ENCODE measurements at places on chromosomes 11 and 22.

DNA sequence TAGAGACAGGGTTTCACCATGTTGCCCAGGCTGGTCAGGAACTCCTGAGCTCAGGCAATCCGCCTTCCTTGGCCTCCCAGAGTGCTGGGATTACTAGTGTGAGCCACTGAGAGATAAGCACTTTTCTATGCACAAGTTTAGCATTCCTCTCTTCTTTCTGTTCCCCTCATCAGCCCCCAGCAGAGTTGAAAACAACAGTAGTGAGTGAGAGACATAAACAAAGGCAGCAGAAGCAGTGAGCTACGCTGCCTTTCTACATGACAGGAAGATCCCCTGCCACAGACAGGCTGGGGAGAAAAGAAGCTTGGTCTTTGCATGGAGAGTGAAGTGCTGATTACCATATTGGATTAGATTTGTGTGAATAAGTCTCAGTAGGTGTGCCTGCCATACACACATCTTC lies 392.0 kb upstream of the KIRREL3 start:
- no peak for DNase-seq

DNA sequence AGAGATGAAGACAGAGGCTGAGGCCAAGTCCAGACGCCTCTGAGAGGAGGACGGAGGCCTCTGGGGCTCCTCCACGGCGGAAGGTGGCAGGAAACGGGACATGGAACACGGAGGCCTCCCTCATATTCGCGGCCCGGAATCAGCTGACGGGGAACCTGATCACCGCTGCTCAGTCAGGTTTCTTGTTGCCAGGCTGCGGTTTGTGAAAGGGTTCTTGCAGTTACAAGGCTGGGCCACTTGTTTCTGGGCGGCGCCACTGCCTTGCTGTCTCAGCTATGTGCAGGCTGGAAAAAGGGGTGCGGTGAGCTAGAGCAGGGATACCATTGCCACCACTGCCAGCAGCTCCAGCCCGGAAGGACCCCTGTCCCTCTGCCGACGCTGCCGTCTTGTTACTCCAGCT lies 10.0 kb upstream of the MMP1 start:
- no peak for DNase-seq

- DNase-seq = no peak
Observed at GRCh38 chr11:70348608-70349007, 49.7 kb upstream of the CTTN start.

DNA sequence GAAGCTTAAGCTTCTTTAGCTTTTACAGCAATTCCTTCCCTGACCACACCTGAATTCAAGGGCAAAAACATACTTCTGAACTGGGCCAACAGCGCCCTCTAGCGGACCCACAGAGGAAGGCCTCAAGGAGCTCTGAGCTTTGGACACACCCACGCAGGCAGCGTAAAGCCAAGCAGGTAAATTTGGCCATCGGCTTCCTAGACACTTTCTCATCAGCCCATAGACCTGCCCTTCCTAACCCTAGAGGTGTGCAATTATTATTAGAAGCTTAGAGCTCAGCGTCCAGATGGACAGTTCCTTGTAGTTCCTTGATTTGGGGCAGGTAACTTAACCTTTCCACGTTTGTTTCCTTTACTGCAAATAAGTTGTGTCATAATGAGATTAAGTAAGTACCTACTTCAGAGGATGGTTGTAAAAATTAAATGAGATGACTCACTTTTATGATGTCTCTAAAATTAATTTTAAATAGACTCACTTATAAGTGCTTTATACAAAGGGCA lies 25.7 kb upstream of the HMGXB4 start:
- peak; percentile 41 for DNase-seq

- DNase-seq = no peak
Observed at GRCh38 chr11:127559978-127560377, 559.4 kb upstream of the KIRREL3 start.

GRCh38 chr22:19750507-19751490 lies 9.8 kb upstream of the TBX1 start:
- no peak for DNase-seq

- no peak for DNase-seq
Observed at GRCh38 chr11:129386795-129387397, 11.2 kb downstream of the BARX2 start.

DNA sequence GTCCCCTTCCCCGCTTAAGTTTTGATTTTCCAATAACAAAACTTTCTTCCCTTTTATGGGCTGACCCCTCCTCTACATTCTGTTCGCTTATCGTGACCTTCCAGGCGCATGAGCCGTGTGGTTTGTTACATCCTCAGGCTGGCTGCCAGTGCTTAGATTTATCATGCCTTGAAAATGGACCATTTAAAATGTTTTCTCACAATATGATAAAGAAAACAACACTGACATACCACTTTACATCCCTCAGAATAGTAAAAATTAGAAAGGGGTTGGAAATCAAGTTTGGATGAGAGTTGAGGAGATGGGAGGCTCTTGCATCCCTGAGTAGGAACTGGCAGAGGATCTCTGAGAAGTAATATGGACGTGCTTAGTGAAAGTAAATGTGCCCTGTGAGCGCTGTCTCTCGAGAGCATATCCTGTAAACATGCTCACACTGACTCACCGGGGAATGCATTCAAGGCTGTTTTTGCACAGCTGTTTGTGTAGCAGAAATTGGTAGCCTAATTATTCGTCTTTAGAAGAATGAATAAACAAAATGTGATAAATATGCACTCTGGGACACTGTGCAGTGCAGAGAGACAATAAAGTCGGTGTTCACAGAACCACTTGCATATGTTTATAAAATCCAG lies 17.1 kb upstream of the TOLLIP start:
- no peak for DNase-seq

GRCh38 chr22:30430933-30431332 lies 5.4 kb downstream of the MTFP1 start:
- no peak for DNase-seq

- no peak for DNase-seq
Observed at GRCh38 chr11:121024989-121025388, 1.1 kb downstream of the TBCEL start.

GRCh38 chr11:1819074-1819473 lies 15.7 kb upstream of the SYT8 start:
- DNase-seq = no peak

DNA sequence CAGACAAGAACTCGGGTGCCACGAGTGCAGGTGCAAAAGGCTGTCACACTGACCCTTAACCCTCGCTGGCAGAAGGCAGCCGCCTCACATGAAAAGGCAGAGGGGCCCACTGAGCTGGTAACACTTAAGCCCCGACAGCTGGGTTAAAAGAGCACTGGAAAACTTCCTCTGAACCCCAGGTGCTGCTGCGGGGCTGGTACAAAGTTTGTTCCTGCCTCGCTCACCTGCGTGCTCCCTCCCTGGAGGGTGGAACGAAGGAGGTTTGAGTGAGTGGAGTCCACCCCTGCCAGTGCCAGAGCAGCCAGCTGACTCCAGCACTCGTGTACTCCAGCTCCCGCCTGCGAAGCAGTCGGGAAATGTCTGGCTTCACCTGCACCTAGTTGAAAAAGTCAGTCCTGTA lies 12.6 kb downstream of the SULT4A1 start:
- DNase-seq = no peak

- DNase-seq = no peak
Observed at GRCh38 chr11:62012451-62012831, 45.0 kb upstream of the FTH1 start.

- no peak for DNase-seq
Observed at GRCh38 chr11:124481365-124482323, 36.1 kb upstream of the OR8B8 start.

GRCh38 chr22:27122574-27122973 lies 465.2 kb downstream of the MIAT start:
- DNase-seq = no peak

- DNase-seq = no peak
Observed at GRCh38 chr11:132456751-132457328, 1075.5 kb downstream of the OPCML start.

- DNase-seq = no peak
Observed at GRCh38 chr22:33919391-33920196, 682 bp downstream of the LARGE1 start.

DNA sequence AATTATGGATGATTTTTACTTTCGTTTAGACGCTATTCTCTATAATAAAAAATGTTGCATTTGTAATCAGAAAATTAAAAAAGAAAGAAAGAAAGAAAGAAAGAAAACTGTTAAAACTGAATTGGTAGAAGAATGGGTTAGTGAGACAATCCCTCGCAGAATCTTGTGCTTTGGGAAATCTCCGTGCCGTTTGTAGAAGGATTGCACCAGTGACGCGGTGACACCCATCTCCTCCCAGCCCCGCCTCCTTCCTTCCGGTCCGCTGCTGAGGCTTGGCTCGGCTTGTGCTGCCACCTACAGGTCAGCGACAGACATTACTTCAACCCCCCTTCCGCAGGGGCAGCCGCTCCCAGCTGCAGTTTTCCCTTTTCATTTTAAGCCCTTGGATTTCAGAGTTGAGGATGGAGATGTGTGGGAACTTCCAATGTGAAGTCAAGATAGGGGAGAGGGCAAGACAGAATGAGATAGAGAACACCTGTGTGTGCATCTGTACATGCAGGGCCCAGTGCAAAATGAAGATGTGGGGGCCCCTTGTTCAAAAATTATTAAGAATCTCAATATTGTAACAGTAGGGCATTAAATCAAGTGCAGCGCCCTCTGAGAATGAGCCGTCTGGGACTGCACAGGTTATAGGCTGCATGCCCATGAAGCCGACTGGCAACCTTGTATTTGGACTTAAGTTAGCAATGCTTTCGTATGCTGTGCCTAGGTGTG lies 41.1 kb downstream of the TST start:
- peak; percentile 86 for DNase-seq

DNA sequence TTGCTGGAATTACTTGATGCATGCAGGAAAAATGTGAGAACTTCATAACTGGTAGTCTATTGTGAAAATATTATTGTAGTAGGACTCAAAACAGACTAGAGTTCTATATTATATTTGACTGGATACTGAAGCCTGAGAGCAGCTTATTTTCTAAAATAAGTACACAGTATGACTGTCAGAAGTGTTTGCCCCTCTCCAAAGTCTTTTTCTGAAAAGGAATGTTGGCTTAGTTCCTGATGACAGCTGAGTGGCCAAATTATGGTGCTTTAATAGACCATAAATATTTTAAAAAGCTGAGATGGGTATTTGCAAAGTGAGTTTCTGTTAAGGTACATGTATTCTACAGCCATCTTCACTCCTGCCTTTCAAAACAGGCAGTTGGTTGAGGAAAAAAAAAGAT lies 13.1 kb downstream of the ZBED5 start:
- no peak for DNase-seq

DNA sequence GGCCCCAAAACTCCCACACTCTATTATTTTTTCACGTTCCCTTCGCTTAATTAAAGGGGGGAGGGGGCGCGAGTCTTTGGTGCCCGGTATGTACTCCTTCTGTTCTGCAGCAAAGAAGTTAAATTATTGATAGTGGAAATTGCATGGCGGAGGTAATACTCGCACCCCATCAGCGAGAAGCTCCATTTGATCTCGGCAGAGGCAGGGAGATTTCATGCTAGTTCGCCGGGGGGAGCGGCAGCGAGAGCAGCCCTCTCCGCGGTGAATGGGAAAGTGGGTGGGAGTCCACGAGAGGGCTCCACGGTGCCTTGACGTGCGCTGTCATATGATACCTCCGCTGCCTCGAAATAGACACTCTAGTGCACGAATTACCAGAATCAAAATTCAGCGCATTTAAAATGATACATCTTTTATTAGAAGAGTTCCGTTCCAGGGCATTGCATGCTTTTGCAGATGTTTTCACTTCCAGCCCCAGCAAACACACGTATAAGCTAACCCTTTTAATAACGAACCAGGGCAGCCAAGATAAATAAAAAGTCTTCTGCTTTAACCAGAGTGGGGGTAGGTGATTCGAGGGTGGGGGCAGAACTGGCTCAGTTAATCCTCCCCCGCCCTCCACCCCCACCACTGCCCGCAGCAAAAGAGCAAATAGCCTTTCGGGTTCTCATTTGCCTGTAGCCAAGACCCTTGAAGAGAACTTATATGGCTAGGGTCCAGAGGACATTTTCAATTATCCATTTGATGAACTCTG lies 1.3 kb upstream of the BDNF start:
- no peak for DNase-seq

- DNase-seq = no peak
Observed at GRCh38 chr11:121614636-121615240, 162.0 kb upstream of the SORL1-AS1 start.

GRCh38 chr11:68212421-68213134 lies 518 bp downstream of the KMT5B start:
- peak; percentile 80 for DNase-seq

GRCh38 chr22:49929211-49929979 lies 11.0 kb downstream of the CRELD2 start:
- peak; percentile 81 for DNase-seq

GRCh38 chr22:45677063-45677462 lies 5.4 kb downstream of the ATXN10 start:
- DNase-seq = no peak

DNA sequence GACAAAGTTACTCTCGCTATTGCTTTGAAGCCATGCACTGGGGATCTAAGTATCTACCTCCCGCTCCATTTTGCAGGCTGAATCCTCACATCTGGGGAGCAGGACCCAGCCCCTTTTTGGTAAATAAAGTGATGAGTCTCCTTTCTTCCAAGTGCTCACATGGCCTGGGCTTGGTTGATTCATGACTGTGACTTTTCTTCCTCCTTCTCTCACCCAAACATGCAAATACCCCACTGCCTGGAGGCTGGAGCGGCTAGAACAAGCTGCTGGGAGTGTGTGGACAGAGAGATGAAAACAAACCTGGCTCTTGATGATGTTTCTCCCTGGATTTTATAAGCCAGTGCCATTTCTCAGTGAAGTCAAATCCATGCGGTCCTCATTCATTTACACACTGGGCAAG lies 72.7 kb downstream of the TRIM29 start:
- DNase-seq = no peak

DNA sequence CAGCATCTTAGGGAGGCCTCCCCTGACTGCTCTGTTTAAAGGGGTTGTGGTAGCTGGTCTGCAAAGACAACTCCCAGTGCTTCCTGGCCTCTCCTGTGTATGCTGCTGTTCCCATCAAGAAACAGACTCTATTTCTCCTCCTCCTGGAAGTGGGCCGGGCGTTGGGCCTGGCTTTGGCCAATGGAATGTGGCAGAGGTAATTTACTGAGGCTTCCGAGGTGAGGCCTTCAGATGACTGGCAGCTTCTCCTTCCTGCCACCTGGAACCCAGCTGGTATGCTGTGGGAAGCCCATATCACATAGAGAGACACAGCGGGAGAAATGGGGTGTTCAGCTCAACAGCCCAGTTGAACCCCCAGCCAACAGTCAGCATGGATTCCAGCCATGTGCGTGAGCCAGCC lies 25.1 kb upstream of the EIF3D start:
- DNase-seq = no peak

GRCh38 chr11:125082040-125082439 lies 18.9 kb downstream of the SLC37A2 start:
- DNase-seq = no peak

GRCh38 chr11:133038850-133039249 lies 493.5 kb downstream of the OPCML start:
- no peak for DNase-seq

- DNase-seq = no peak
Observed at GRCh38 chr11:94447149-94447548, 45.9 kb upstream of the GPR83 start.

- DNase-seq = peak; percentile 54
Observed at GRCh38 chr11:95229993-95230809, 801 bp downstream of the SESN3 start.

GRCh38 chr22:22110548-22111266 lies 128.1 kb upstream of the TOP3B start:
- peak; percentile 53 for DNase-seq

GRCh38 chr11:283405-284104 lies 5.3 kb downstream of the NLRP6 start:
- DNase-seq = no peak

GRCh38 chr11:28464252-28464867 lies 356.2 kb downstream of the METTL15 start:
- DNase-seq = no peak

GRCh38 chr11:292211-293121 lies 3.5 kb downstream of the PGGHG start:
- no peak for DNase-seq

GRCh38 chr11:65903068-65903481 lies 2.9 kb upstream of the FOSL1 start:
- no peak for DNase-seq
